KG1 (cell line): ENCODE measurements at places on chromosomes 6 and 20.

DNA sequence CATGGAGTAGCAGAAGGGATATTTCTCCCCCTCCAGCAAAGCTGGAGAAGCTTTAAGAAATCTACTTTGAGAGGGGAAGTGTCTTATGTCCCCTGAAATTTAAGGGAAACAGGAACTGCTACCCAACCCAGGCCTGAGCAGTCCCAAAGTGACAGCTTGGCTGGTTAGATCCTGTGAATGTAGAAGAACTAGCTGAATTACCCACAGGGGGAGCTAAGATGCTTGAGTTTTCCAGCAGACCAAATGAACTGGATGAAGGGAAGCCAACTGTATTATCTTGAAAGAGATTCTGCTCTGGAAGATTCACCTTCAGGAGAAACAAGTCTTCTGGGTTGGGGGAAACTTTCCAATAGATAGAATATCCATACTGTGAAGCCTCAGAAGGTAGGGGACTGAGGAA, 303.3 kb upstream of the MMS22L start:
- no peak for DNase-seq

DNA sequence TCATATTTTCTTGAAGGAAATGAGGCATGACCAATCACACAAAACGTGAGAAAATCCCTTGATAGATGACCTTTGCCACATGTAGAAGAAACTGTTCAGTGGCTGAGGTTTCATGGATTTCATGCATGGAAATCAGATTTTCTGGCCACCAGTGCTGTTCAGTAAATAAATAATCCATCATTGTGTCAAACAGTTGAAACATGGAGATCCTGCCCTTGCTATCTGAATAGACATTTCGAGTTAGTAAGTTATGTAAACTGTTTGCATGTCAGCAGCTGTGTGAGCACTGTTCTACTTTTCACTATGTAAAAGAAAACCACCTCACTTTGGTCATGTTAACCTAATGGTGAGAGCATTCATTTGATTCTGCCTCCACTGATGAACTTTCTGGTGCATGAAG, 793.9 kb upstream of the EPHA7 start:
- no peak for DNase-seq

GRCh38 chr6:38065734-38066305, 246.3 kb downstream of the ZFAND3 start:
- no peak for DNase-seq

DNA sequence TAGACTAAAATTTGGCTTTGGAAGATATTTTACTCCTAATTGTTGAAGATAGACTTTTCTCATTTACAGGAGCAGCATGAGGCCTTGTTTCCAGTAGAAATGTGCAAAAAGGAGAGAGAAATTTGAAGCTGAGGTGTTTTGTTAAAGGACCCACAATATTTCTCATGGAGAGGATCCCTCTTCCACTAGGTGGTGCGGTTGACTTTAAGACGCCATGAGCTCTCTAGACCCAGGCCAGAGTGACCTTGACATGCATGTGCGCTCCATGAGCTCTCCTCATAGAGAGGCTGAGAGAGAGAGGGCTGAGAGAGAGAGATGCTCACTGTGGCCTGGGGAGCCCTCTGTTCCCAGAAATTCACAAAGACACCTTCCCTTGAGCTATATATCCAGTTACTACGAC, 861.2 kb upstream of the EYS start:
- no peak for DNase-seq

DNA sequence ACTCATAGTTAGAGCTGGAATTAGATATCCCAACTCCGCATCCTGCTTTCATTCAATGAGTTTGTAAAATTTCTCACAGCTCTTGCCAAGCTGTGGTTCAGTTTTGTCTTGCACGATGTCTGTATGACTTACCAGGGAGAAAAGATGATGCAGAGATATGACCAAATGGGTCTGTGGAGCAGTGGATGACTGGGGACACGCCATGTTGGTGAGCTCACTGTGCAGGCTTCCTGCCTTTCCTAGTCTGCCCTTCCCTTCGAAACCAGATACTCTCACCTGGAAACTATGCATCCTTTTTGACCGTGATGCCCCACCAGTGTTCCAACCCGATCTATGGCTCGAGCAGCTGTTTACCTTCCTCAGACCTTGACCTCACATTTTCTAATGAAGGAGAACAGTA, 262.7 kb upstream of the BMP2 start:
- DNase-seq, result no peak
